Airway epithelial cell (primary cell): ENCODE measurements at places on chromosomes 6 and 20. TPM values are rescaled to one million over a fixed set of nuclear protein-coding genes. Genes with fewer than 3 reads are reported as not detected.

The CCN5 gene
- 0.28 and 0.63 TPM in 2 replicates for total RNA-seq

The SIRPB1 gene
- 1.3 and 4.0 TPM in 2 replicates for total RNA-seq

The SGK2 gene
- total RNA-seq, result not detected in 2 replicates

The ZDHHC14 gene
- 1.4 and 4.2 TPM in 2 replicates for total RNA-seq

The PM20D2 gene
- total RNA-seq, result 12.2 and 12.8 TPM in 2 replicates

The REV3L gene
- 10.4 and 10.8 TPM in 2 replicates for total RNA-seq

The METTL24 gene
- total RNA-seq, result not detected in 2 replicates

The LINC00237 gene
- not detected in 2 replicates for total RNA-seq

The RIMS1 gene
- total RNA-seq, result 0.35 TPM in 1 of 2 replicates, not detected in the other
